Myocyte (in vitro differentiated cells): ENCODE measurements at places on chromosomes 1 and 21.

DNA sequence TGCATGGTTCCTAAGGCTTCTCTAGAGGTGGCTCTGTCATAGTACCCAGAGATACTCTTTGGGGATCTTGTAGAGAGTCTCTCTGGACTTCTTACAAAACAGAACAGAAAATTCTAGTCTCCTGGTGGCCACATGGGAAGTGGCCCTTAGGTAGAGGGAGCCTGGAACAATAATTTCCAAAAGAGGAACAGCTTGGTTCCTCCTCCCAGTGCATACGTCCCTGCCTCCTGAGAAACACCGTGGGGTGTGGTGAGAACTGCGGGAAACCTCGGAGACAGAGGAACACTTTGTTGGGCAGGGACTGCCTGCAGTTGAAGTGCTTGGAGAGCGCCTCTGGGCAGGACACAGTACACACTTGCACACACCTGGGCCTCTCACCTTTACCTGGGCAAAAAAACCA is 38.8 kb upstream of the EPHA8 start:
- DNase-seq, result no peak

DNA sequence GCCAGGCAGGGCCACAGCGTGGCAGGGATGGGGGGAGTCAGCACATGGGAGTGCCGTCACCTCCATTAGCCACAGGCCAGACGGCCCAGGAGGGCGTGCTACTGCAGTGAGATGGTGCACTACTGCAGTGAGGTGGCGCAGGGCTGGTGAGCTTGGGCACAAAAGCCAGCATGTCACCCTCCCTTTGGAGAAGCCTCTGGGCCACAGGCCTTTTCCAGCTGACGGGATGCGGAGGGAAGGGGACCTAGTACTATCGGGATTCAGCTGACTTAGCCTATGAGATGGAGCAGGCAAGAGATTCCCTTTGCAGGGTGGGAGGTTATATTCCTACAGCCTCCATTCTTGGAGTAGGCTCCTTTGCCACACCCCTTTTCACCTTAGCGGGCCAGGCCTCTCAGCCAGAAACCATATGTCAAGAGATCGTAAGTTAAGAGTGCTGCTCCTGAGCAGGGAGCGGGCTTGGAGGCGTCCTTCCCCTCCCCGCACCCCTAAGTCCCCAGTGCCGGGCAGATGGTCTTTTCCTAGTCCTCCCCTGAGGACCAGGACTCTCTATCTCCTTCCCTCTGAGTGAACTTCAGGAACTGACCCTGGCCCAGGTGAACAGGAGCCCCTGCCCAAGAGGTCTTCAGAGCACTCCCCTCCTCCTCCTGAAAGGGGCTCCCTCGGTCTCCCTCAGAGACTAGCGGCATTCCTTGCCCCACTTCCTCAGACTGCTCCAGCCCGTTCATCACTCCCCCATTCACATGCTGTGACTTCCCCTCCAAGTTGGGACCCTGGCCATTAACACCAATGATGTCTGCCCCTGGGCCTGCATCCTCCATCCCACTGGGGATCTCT is 8.2 kb downstream of the NES start:
- DNase-seq, result peak; percentile 63

DNA sequence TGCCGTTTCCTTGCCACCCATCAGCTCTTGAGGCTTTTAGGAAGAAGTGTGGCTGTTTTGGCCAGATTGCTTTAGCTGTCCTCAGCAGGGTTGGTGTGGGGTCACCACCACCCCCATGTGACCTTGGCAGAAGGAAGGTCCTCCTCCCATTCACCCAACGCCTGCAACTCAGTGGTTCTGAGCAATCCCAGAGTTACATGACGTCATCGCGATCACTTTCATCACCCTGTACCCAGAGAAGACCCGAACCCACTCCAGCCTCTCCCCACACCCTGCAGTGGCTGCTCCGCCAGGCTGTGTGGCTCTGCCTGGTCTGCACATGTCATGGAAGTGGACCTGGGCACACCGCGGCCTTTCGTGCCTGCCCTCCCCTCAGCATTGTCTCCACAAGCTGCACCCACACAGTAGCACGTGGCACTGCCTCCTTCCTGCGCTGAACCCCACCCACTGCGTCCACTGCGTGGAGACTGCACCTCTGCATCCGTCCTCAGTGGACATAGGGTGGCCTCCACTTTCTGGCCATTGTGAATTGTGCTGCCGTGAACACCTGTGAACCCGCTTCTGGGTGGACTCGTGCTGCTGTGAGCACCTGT is 16.5 kb downstream of the FAAP20 start:
- no peak for DNase-seq

DNA sequence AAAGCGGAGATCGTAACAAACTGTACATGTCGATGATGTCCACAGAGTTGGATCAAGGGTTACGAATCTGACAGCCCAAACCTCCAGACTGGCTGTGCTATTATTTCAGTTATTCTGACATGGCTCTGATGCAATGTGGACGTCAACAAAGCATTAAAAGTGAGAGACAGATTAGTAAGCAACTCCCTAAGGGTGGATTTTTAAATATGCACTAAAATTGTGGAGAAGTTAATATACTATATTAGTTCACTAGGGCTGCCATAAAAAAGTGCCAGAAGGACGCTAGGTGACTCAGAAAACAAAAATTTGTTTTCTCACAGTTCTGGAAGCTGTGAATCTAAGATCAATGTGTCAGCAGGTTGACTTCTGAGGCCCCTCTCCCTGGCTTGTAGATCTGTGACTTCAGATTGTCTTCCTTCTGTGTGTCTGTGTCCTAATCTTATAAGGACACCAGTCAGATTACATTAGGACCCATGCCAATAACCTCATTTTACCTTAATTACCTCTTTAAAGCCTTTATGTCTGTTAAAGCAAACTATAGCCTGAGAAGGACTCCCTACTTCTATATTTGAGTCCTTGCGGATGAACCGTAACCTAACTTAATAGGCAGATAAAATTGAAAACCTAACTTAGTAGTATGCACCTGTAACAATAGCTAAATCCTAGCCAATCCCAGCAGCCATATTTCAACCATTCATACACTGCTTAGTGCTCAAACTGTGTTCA is 66.0 kb upstream of the BACH1 start:
- no peak for DNase-seq

DNA sequence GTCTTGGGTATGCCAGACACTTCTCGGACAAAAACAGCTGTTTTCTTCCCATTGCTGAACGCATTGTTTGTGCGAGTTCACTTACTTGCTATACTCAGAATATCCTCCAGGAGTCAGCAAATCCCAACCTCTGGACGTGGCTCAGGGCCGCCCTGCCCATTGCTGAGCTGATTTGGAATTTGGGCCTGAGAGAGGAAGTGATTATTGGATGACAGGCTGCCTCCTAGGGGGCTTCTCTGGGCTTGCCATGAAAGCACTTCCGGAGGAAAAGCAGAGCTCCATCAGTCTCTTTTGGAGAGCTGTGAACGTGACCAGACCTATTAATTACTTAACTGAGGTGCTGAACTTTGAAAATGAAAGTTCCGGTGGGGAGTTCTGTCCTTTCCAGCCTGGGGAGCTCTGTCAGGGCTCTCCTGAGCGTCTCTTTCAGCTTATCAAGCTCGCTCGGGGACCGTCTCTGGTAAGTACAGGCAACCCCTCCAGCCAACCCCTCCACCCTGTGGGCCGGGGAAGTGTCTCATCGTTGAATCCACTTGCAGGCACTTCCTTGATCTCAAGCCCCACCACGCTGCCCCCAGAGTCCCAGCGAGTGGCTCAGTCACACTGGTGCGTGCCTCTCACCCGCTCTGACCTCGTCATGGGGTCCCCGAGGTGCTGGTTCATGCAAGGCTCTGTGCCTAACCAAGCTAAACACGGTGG is 76.9 kb downstream of the CLIC6 start:
- peak; percentile 88 for DNase-seq

DNA sequence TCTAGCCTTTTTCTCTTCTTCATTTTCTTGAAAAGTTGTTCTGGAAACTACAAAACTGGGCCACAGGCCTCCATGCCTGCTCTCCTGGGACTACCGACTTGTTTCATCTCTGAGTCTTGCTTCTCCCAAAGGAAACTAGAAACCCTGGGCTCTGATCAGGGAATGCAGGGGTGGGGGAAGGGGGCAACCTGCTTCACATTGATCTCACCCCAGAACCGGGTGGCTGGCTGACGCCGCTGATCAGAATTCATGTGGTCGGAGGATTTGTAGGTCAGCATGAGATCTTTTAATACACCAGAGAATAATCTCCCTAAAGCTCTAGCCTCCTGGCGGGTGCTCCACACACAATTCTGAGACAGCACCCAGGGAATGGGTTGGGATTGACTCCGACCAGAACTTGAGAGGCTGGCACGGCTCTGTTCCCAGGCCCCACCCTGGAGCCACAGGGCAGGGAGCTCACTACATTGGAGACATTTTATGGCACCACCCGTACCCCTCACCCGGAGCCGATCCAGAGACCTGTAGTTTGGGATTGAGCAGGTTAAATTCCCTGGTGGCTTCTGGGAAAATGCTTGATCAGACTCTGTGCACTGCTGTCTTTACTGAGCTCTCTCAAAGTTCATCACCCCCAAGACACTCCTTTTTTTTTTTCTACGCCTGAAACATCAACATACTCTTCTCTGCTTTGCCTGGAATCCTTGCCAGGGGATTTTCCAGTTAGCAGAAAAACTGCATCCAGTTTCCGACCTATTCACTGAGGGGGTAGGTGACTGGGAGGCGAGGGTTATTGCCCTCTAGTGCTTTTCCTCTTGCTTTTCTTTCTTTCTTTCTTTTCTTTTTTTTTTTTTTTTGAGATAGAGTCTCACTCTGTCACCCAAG is 12.2 kb upstream of the ARHGEF10L start:
- DNase-seq, result peak; percentile 15

DNA sequence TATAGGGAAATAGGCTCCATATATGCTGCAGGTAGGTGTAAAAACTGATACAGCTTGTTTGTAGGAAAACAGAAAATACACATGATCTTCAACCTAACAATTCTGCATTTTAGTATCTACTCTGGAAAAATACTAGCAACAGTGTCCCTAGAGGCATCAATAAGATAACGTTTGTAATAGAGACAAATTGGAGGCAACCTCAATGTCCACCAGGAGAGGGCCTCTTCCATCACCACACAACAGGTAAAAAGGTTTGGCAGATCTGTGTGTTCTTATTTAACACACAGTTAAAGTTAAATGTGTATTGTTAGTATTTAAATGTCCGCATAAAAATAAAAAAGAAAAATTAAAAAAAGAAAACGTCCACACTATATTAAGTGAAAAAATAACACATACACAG is 5.4 kb downstream of the EIF2D start:
- DNase-seq, result peak; percentile 32

- peak; percentile 86 for DNase-seq
These were observed at the start of gene SOX13 for GRCh38 chr1:204072931-204073836. Gene SOX13 (plus strand): TSS chr1:204073115. CDS start chr1:204112916, 39,801 bp downstream.

- DNase-seq, result no peak
These were observed 7.5 kb downstream of the SLX9 start for GRCh38 chr21:44947111-44947929.

DNA sequence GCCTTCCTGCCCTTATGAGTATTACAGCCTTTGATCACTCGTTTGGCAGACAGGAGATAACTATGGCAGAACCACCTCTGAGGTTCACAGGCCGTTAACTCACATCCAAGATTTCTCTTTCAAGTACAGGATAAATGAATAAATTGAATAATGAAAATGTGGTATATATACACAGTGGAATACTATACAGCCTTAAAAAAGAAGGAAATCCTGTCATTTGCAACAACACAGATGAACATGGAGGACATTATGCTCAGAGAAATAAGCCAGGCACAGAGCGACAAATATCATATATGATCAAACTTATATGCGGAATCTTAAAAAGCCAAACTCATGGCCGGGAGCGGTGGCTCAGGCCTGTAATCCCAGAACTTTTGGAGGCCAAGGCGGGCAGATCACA is 32.6 kb downstream of the TGFBR3 start:
- DNase-seq, result no peak

DNA sequence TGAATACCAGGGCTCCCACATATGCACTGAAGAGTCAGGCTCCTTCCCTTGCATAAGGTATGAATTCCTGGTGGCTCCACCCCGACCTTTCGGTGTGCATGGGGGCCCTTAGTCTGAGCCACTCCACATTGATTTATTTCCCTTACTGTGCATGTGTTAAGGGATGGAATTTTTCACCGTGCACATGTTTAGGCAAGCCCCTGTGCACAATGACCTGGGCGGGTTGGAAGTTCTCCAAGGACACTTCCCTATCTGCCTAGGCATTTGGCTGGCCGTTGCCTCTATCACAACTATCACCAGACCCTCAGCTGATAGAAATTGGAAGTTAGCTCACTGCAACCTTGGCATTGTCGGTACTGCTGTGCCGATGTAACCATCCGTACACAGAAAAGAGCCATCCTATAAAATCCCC is 9.7 kb downstream of the S100A6 start:
- DNase-seq, result no peak

- no peak for DNase-seq
These were observed 136.2 kb upstream of the F3 start for GRCh38 chr1:94677714-94678113.

DNA sequence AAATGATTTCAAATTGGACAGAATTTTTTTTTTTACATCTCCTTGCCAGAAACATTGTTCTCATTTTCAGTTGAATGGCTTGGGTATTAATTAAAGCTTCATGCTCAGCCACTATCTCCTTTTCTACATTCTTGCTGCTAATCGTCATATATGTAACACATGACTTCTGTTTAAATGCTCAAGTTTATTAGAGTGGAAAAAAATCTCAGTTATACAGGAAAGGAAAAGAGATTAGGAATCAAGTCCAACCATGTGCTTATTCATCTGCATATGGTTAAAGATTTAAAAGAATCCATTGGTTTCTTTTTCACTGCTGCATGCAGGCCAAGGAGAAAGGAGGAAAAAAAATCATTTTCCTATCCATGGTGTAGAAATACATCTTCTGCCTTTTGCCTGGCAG is 47.3 kb upstream of the CNN3 start:
- no peak for DNase-seq

DNA sequence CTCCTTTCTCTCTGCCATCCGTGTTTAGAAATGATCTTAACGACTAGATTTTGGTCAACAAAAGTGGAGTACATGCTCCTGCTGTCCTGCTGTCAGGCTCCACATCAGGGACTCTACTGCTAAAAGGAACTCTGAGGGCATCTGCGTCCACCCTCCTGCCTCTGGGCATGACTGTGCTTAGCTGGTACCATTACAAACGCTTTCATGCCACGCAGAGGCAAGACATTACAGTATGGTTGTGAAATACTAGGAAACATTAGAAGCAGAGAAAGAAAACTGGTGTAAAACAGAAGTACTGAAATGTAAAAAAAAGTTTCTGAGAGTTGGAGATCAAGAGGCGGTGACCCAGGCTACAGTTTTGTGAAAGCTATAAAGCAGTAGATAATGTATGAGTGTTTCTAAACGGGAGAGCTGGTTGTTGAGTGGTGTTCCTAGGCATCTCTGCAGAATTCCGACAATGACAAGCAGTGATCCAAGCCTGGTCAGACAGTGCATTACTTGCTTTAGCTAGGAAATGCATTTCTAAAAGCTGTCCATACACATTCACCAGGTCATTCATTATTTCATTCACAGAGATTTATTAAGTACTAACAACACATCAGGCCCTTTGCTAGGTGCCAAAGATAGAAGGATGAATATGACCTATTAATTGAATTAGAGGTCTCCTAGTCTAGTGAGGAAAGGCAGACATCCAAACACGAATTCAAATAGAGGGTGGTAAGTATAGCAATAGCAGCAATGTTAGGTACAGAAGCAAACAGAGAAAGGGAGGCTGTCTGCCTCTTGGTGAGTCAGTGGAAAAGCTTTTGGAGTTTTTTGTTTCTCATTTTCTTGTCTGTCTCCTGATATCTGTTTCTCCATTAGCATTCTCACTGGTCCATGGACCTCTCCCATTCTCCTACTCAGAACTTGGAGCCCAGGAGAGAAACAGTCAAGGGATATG is 401.9 kb downstream of the LMO4 start:
- DNase-seq, result no peak

- no peak for DNase-seq
These were observed 34.1 kb upstream of the EPS15 start for GRCh38 chr1:51552929-51553807.

- no peak for DNase-seq
These were observed 105.6 kb upstream of the GCLM start for GRCh38 chr1:94014635-94015488.
